ENCODE measurements at places on chromosomes 3 and 15. TPM values are rescaled to one million over a fixed set of nuclear protein-coding genes. Genes with fewer than 3 reads are reported as not detected.
A peak's percentile ranks its signal among the peaks of the same experiment; 100 is the strongest.

DNA sequence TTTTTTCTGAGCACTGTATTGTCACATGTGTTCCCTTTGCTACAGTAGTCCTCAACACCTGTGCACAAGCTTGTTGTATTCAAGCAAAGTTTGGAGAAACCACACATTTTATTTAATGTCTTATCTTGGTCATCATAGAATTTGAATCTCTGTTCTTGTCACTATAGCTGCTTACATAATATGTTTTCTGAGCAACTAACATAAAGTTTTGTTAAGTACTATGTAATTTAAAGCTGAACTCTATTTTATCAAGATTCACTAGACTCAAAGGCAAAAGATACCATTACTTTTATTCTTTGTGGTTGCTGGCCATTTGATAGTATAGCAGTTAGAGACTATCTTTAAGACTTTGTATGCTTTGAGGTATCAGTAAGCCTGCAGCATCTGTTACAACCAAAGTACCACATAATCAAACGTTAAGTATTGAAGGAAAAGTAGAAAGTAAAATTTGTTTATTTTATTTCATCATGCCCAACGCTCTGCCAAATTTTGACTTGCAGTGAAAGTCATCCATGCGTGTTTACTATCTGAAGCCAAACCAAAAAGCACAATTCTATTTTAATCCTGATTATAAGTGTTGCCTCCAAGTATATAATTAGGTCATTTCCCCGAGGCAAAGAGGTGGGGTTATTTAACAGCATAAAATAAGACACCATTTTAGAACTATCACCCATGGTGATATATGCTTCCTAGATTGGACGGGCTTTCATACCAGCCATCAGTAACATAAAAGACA, 10.3 kb upstream of the ABHD10 start:
- H3K4me1 ChIP-seq = peaks cover 11% of the 10 kb centered on the region
- H3K4me3 ChIP-seq = no peak overlapping the region
- DNase-seq = no peak
- H3K27ac ChIP-seq = no peak overlapping the region
- peaks cover 100% of the 10 kb centered on the region for H3K36me3 ChIP-seq
- no peaks in the 10 kb centered on the region for H3K27me3 ChIP-seq

GOLGA6L7 gene
- not detected for total RNA-seq

DNA sequence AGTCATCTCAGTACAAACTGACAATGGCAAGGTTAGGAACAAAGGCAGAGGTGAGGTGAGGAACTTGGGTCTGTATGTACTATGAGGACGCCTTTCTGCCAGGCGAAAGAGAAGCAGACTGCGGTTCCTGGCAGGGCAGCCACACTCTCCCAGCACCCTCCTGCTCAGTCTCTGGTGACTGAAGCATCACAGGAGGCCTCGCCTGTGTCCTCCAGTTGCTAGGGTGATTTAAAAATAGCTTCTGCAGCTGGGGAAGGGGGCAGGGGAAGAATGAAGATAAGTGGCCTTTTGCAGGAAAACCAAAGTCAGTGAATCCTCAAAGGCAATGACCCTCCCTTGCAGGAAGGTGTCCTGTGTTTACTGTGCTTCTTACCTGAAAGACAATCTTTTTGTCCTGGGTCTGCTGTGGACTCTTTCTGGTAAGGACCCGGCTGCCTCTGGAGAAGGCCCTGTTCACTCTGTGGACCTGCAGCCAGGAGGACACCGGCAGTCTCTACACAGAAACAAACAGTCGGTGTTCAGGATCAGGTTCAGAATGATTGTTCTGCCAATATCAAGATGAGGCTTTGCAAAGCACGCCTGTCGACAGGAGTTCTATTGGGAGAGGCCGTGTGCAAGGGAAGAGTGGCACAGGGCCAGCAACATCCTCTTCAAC, 65.7 kb upstream of the DGKG start:
- peaks cover 6% of the 10 kb centered on the region for H3K36me3 ChIP-seq
- no peak overlapping the region for H3K4me3 ChIP-seq
- no peak for DNase-seq
- peaks cover 27% of the 10 kb centered on the region for H3K4me1 ChIP-seq

- H3K4me3 ChIP-seq = no peak overlapping the region
- H3K27me3 ChIP-seq = peaks cover 12% of the 10 kb centered on the region
- H3K4me1 ChIP-seq = peaks cover 5% of the 10 kb centered on the region
- no peak overlapping the region for H3K27ac ChIP-seq
- no peaks in the 10 kb centered on the region for H3K36me3 ChIP-seq
Observed at GRCh38 chr15:89002281-89002761, 85.9 kb upstream of the ABHD2 start.

DNA sequence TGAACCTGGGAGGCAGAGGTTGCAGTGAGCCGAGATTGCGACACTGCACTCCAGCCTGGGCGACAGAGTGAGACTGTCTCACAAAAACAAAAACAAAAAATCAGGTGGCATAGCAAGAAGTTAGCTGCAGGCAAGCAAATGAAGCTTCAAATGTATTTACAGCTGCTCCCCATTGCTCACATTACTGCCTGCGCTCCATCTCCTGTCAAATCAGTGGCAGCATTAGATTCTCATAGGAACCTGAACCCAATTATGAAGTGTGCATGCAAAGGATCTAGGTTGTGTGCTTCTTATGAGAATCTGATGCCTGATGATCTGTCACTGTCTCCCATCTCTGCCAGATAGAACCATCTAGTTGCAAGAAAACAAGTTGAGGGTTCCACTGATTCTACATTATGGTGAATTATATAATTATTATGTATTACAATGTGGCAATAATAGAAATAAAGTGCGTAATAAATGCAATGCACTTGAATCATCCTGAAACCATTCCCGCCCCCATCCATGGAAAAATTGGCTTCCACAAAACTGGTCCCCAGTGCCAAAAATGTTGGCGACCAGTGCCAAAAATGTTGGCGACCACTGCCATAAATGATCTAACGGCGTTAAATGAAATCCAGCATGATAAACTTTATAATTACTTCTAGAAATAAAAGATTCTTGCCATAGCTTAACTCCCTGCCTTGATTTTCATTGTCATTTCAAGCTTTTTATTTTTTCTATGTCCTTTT, 616.7 kb upstream of the NAALADL2 start:
- no peaks in the 10 kb centered on the region for H3K36me3 ChIP-seq
- DNase-seq = no peak
- H3K4me3 ChIP-seq = no peak overlapping the region
- H3K4me1 ChIP-seq = no peaks in the 10 kb centered on the region

GRCh38 chr3:57974796-57975388, 33.3 kb upstream of the FLNB start:
- peak; percentile 93 for DNase-seq
- peaks cover 49% of the 10 kb centered on the region for H3K4me1 ChIP-seq
- peak overlapping the region; percentile 95 for H3K27ac ChIP-seq
- H3K36me3 ChIP-seq = peaks cover 6% of the 10 kb centered on the region
- peak overlapping the region; percentile 31 for H3K4me3 ChIP-seq

THOC7 gene
- 117 TPM for total RNA-seq

C3orf20 gene
- not detected for total RNA-seq

DNA sequence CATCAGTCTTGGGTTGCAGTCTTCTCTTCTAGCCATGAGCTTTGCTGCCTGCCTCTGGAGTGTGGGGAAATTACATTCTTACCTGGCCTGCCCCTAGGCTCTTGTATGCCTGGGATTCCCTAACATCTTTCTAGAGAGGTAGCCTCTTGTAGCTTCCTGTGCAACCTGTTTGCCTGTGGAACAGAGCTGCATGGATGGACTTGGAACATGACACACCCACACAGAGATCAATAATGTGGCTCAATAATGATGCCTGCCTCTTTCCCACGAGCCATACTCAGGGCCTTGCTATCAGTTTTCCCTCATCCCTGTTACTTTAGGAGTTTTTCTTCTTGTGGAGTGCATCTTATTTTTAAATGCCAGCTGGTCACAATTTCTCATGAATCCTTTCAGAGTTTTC, 11.4 kb downstream of the CHCHD6 start:
- no peaks in the 10 kb centered on the region for H3K36me3 ChIP-seq
- no peak for DNase-seq
- no peaks in the 10 kb centered on the region for H3K27me3 ChIP-seq
- H3K4me1 ChIP-seq = no peaks in the 10 kb centered on the region
- no peak overlapping the region for H3K27ac ChIP-seq
- no peak overlapping the region for H3K4me3 ChIP-seq

SPATA12 gene
- 0.12 TPM for total RNA-seq

DNA sequence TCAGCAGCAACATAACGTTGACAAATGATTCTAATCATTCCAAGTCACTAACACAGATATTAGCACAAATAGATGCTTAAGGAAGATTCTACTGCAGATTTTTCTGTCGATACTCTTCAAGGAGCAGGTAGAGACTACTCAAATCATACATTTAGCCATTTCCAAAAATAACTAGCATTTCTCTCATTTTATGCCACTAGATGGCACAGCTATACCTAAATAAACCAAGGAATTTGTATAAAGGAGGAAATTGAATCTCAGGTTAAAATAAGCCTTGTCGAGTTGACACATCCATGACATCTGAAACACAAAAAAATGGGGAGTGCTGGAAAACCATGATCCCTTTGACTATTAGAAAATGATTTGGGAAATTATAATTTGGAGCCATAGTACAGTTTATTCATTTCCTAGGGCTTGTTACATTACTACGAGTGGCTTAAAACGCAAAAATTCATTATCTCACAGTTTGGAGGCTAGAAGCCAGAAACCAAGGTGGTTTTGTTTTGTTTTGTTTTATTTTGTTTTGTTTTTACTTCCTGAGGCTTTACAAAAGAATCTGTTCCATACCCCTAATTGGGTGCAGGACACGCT, 59.5 kb upstream of the STRIT1 start:
- H3K4me3 ChIP-seq = no peak overlapping the region
- H3K36me3 ChIP-seq = no peaks in the 10 kb centered on the region
- no peak overlapping the region for H3K27ac ChIP-seq
- peaks cover 4% of the 10 kb centered on the region for H3K4me1 ChIP-seq
- H3K27me3 ChIP-seq = no peaks in the 10 kb centered on the region

DNA sequence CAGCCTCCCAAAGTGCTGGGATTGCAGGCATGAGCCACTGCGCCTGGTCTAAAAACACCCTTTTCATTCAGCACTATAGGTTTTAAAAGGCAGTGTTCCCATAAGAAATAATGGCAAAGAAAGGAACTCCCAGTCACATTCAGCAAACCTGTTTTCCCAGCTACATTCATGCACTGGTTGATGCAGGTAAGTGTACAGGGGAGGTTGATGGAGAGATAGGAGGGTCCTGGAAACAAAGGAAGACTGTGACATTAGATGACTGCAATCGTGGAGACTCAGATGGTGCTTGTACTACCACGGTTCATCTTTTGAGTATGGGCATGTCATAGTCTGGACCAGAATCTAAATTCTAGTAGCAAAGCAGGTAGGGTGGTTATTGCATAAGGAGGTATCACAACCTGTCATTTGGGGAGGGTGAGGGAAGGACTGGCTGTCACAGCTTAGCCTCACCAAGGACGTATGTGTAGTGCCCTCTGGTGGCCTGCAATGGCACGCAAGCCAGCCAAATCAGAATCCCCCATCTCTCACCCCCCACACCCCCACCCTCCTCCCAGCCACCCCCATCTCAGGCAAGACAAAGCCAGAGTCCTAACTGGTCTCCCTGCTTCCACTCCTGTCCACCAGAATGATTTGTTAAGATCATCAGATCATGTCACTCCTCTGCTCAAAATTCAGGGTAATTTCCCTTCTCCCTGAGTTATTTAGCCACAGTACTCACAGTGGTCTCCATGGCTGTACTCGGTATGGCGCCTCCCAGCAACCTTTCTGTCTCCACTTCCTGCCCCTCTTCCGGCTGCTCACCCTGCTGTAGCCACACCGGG, 28.8 kb upstream of the UBL7 start:
- H3K27ac ChIP-seq = no peak overlapping the region
- DNase-seq = peak; percentile 53
- H3K4me1 ChIP-seq = no peaks in the 10 kb centered on the region
- H3K4me3 ChIP-seq = no peak overlapping the region
- peaks cover 6% of the 10 kb centered on the region for H3K36me3 ChIP-seq

DNA sequence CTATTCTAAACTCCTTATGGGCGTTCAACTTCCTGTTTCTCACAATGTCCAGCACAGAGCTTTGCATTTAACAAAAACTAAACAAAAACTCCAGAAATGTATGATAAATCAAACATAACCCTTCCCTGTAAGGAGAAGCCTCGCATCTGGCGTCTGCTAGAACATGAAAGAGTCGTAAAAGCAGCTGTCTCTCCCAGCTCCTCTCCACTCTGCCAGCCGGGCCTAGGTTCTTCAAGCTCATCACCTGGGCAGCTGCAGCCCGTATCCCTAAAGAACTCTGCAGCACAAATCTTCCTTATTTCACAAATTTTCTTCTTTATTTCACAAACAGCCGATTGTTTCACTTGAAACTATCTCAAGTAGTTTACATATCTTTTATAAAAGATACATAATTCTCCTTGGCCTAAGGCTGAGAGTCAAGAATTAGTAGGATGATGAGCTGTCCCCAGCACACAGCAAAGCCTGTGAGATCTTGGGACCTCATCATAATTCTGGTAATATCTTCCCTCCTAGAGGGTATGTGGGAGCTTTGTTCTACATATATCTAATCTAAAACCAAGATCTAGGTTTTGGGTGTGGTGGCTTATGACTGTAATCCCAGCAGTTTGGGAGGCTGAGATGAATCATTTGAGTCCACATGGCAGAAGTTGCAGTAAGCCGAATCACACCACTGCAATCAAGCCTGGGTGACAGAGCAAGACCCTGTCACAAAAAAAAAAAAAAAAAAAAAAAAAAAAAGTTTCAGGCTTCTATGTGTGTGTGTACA, 35.3 kb downstream of the ANXA2 start:
- peaks cover 41% of the 10 kb centered on the region for H3K4me1 ChIP-seq
- peak overlapping the region; percentile 5 for H3K4me3 ChIP-seq
- H3K27me3 ChIP-seq = no peaks in the 10 kb centered on the region
- DNase-seq = peak; percentile 74
- peaks cover 88% of the 10 kb centered on the region for H3K36me3 ChIP-seq

- H3K27ac ChIP-seq = no peak overlapping the region
- peaks cover 74% of the 10 kb centered on the region for H3K36me3 ChIP-seq
- no peak for DNase-seq
- no peaks in the 10 kb centered on the region for H3K27me3 ChIP-seq
Observed at GRCh38 chr3:197841789-197842188, 50.7 kb downstream of the LRCH3 start.

GRCh38 chr3:161203485-161204098, 17.5 kb upstream of the NMD3 start:
- H3K36me3 ChIP-seq = no peaks in the 10 kb centered on the region
- H3K4me1 ChIP-seq = no peaks in the 10 kb centered on the region
- DNase-seq = no peak
- no peak overlapping the region for H3K27ac ChIP-seq
- H3K4me3 ChIP-seq = no peak overlapping the region

GPR87 gene
- 51.8 TPM for total RNA-seq

GRCh38 chr15:35437157-35437556, 108.8 kb downstream of the DPH6 start:
- no peak overlapping the region for H3K4me3 ChIP-seq
- no peaks in the 10 kb centered on the region for H3K27me3 ChIP-seq
- H3K4me1 ChIP-seq = no peaks in the 10 kb centered on the region
- peak; percentile 6 for DNase-seq
- H3K36me3 ChIP-seq = peaks cover 7% of the 10 kb centered on the region

GRCh38 chr15:94252906-94253491, 21.6 kb downstream of the MCTP2 start:
- H3K36me3 ChIP-seq = no peaks in the 10 kb centered on the region
- H3K4me3 ChIP-seq = no peak overlapping the region
- no peak for DNase-seq
- no peak overlapping the region for H3K27ac ChIP-seq
- H3K27me3 ChIP-seq = no peaks in the 10 kb centered on the region

- no peak overlapping the region for H3K4me3 ChIP-seq
- DNase-seq = peak; percentile 65
- H3K36me3 ChIP-seq = peaks cover 90% of the 10 kb centered on the region
Observed at GRCh38 chr3:52763466-52763865, 7.3 kb downstream of the NEK4 start.

All from MCF 10A (cell line).